ENCODE measurements at places on chromosomes 16 and 17.

DNA sequence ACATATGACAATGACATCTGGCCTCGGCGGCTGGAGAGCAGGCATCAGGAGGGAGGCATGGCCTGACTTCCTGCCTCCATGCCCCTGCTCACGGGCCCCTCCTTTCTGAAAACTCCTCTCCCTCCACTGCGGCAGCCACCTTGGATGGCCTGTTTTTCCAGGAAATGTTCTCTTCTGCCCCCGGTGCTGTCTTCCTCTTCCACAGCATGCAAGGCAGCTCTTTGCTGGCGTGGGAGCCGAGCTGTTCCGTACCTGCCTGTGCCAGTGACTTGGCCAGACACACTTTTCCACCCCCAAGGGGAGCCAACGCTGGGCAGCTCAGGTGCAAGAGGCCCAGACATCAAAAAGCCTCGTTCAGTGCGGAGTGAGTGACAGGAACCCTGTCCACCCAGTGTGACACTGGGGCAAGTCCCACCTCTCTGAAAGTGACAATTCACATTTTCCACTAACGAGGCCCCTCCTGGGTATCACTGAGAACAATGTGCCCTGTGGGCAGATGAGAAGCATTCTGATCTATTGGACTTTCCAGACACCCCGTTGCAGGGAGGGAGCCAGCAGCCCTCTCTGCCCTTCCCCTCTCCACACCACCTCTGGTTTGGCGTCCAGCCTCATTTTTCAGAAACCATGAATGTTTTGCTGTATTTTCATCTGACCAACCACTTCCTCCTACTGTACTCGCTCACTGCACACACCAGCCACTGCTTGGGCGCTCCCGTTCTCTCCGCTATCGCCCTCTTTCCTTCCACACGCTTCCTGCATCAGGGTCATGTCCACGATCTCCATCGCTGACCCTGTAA is 31.2 kb downstream of the NSMCE1 start:
- no peak for DNase-seq

DNA sequence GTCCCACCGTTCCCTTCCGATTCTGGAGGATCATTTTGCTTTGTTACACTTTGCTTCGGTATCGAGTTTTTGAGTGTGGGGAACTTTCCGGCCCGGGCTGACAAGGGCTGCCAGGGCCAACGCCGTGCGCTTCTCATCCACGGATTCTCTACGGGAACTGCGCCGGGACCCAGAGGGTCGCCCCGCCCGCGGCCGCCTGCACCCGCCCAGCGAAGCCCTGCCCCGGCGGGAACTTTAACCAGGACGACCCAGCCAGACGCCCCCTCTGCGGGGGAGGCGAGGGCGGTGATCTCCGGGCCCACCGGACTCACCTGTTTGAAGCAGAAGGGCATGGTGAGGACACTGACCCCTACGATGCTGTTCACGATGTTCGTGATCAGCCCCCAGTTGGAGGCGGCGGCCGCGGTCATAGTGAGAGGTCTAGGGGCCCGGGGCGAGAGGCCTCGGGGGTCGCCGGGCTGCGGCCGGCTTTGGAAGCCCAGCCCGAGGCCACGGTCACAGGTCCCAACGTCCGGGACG is 536 bp downstream of the SLC38A10 start:
- no peak for DNase-seq

GRCh38 chr17:70187383-70187782 is 18.1 kb downstream of the KCNJ2 start:
- no peak for DNase-seq

- no peak for DNase-seq
These were observed 24.2 kb downstream of the RDM1 start for GRCh38 chr17:35906191-35906925.

- no peak for DNase-seq
These were observed 37.9 kb upstream of the METTL16 start for GRCh38 chr17:2549392-2550211.

GRCh38 chr17:38510421-38511149 is 82.3 kb downstream of the ARHGAP23 start:
- no peak for DNase-seq

DNA sequence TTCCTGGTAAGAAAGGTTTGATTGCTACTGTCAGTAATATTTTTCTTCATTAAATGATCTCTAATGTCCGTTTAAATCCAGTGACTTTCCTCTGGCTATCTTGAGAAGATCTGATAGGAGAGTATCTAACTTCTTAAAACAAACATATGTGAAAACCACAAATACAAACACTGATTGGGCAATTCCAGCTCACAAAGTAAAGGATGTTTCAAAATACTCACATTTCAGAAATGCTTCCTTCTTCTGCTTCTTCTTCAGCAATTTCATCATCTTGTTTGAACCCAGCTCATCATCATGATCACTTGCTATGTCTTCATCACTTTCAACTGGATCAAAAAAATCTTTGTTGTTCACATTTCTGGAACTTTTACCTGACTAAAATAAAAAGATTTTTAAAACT is 64.3 kb upstream of the RBL2 start:
- DNase-seq = no peak

GRCh38 chr17:47698749-47699535 is 5.0 kb downstream of the TBKBP1 start:
- no peak for DNase-seq

DNA sequence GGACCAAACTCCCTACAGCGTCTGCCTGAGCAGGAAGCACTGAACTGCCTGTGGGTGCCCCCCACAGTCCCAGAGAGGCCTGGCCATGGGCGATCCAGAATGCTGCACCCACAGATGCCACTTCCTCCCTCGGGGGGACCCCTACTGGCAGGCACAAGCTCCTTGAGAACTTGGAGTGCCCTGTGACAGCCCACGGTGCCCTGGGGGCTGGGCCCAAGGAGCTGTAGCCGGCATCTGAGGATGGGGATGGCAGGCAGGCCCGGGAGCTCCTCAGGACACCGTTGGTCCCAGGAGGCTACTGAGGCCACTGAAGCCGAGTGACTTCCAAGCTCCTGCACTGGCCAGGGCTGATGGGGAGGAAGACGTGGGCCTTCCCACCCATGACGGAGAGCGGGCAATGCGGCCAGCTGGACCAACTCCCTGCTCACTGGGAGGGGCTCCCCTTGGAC is 15.1 kb upstream of the RASD1 start:
- no peak for DNase-seq

DNA sequence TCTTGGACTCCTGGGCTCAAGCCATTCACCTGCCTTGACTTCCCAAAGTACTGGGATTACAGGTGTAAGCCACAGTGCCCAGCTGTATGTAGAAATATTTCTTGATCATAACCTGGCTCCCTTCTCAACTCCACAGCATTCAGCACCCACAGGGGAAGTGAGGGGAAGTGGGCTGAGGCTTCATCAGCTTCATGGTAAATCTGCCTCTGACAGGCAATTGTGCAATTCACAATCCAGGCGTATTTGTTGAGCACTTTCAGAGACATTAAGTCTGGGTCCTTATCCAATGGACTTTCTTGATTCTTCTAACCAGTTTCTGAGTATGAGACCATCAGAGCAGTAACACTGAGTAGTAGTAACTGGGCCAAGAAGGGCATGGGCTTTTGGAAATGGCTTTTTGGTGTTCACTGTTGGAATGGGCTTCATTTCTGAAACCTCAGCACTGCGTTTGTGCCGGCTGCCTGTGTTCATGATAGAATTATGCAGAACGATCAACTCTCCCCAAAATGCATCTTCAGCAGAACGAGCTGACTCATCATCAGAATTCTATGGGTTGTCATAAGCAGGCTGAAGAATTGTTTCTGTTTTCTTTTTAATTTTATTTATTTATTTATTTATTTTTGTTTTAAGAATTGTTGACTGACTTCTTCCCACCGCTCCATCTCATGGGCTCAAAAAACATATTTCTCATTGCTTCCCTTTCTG is 28.9 kb downstream of the FAM20A start:
- DNase-seq = no peak

GRCh38 chr17:50905460-50905803 is 39.3 kb upstream of the TOB1 start:
- DNase-seq = no peak

GRCh38 chr16:23966597-23967394 is 131.0 kb downstream of the PRKCB start:
- no peak for DNase-seq

- peak; percentile 30 for DNase-seq
These were observed 147.9 kb upstream of the MON1B start for GRCh38 chr16:77043076-77043475.

DNA sequence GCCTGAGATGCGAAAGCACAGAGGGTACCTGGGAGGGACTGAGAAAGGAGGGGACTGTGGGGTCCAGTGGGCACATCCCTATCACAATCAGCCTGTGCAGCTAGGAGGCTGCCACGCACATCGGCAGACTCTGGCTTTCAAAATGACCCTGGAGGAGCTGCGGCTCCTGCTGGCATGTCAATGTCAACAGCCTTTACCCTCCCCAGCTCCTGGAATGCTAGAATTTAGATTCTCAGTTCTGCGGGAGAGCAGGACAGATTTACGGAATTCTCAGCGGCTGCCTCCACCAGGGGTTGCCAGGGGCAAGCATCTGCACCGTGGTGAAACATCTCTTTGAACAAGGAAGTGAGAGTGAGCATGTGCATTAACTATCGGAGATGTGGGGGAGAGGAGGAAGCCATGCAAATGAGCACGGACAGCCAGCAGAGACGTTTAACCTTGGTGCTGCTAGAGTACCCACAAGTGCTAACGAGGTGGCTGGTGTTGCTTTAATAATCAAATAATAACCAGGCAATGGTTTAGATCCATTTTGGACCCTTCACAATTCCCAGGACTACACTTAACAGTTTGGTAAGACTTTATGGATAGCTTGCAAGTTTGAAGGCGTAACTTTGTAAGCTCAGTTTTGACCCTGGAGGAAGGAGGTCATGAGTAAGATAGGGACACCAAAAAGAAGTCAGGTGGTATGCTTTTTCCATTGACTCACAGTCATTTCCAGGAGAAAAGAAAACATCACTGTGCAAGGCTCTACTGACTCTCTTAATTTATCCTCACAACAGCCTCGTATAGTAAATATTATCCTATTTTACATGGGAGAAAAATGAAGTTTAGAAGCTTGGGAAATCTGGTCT is 54.1 kb downstream of the XYLT1 start:
- DNase-seq = no peak

DNA sequence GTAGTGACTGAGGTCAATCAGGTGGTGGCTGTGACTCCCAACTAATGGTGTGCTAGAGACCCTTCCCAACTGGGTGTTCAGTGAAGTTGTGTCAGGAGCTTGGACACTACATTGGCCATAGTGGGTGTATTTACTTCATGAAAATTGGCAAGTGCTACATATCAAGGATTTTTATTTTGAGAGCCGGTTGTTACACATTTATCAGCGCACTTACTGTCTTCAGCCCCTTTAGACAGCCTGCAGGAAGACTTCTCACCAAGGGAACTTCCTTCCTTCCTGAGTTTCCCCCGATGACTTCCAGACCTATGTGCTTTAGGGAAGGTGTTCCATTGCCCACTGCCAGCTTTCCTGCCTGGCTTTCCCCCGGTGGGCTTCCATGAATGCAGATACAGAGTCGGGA is 261.2 kb downstream of the CBLN1 start:
- DNase-seq = no peak

DNA sequence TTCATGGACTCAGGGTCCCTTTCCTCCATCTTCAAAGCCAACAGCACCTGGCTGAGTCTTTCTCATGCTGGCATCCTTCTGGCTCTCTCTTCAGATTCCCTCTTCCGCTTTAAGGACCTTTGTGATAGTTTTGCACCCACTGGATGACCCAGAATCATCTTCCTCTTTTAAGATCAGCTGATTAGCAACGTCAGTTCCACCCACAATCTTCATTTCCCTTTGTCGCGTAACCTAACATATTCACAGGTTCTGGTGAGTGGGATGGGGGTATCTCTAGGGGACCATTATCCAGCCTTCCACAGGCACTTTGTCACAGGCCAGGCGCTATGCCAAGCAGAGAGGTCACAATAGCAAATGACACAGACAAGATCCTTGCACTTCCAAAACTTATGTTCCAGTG is 593.8 kb downstream of the MAF start:
- DNase-seq = no peak

GRCh38 chr17:75289115-75289831 is at the start of gene SLC25A19:
Gene SLC25A19, minus strand, starts transcription at chr17:75289433. Its CDS starts 2,669 bp downstream, at chr17:75286764.
- DNase-seq = peak; percentile 96

- DNase-seq = no peak
These were observed 62.7 kb downstream of the FOXK2 start for GRCh38 chr17:82582213-82582612.

- no peak for DNase-seq
These were observed 39.4 kb downstream of the CAPNS2 start for GRCh38 chr16:55605754-55606336.

GRCh38 chr16:12651765-12652512 is 151.7 kb downstream of the CPPED1 start:
- no peak for DNase-seq

- DNase-seq = no peak
These were observed 169.9 kb downstream of the CYB561 start for GRCh38 chr17:63275971-63276745.

GRCh38 chr16:75948441-75948840 is 222.2 kb upstream of the CPHXL start:
- no peak for DNase-seq

DNA sequence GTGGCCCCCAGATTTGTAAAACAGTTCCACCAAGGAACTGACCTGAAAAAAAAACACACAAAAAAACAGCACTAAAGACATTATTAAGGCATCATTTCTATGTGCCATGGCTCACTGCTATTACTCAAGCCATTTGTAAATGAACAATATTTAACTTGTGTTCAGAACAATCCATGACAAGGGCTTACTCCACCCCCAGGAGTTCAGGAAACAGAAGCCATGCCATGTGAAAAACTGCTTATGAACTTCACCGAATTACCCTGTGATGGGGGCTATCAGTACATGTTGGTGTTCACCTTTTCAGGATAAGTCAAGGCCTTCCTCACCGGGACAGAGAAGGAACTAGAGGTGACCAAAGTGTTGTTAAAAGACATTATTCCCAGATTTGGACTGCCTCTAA is 19.2 kb downstream of the ACSM1 start:
- DNase-seq = no peak

- DNase-seq = no peak
These were observed 138.2 kb downstream of the C16orf95 start for GRCh38 chr16:87178977-87179376.

Data from Panc1 (cell line).